ENCODE measurements at places on chromosomes 5 and 9.
A peak's percentile ranks its signal among the peaks of the same experiment; 100 is the strongest.

DNA sequence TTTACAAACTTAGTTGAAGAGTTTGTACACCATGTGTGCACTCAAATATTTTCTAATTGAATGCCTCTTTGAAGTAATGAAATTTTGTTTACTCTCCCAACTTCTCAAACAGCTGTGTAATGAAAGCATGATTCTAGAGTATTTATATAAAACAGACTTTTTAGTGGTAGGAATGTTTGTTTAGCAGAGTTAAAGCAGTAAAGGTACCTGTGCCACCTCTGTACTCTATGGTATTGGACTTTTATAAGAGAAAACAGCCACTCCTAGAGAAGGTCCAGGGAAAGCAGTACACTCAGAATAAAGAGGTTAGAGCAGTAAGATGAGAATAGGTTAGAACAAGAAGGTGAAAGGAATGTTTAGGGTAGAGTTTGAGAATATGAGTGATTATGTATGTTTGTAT lies 163.1 kb downstream of the CHSY3 start:
- no peak for DNase-seq

GRCh38 chr9:134173127-134174072 lies 9.0 kb upstream of the RNU6ATAC start:
- no peak for DNase-seq

GRCh38 chr5:174798551-174798951 lies 74.2 kb downstream of the MSX2 start:
- no peak for DNase-seq

DNA sequence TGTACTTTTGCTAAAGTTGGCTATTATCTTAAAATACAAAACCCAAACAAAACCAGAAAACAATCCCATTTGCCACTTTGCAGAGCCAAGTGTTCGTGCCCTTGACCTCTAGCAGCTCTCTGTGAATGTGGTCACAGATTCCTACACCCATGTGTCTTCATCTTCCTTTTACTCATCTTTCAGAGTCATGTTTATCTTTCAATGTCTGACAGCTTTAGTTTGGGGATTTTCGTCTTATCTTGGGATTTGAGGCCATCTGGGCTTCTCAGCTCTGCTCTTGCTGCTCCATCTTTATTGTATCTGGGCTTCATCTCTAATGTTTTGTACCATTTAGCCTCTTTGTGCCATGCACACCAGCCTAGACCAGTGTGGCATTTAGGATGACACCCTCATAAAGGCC lies 81.0 kb downstream of the DAPK1 start:
- no peak for DNase-seq

DNA sequence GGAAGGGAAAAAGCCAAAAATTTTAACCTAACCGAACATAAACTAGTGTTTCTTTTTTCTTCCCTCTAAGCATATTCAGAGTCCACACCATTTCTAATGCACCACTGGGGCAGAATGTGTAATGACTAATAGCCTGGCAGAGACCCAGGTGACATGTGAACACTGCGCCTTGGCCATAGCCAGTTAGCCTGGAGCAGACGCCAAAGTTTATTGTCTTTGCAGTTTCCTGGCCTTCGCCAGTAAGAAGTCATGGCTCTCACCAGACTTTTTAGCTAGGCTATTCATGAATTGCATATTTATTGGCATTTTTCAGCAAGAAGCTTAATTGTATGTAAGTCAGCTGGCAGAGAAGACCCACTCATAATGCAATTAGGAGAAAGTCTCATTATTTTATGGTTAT lies 182.8 kb upstream of the SLC27A6 start:
- DNase-seq = peak; percentile 83

DNA sequence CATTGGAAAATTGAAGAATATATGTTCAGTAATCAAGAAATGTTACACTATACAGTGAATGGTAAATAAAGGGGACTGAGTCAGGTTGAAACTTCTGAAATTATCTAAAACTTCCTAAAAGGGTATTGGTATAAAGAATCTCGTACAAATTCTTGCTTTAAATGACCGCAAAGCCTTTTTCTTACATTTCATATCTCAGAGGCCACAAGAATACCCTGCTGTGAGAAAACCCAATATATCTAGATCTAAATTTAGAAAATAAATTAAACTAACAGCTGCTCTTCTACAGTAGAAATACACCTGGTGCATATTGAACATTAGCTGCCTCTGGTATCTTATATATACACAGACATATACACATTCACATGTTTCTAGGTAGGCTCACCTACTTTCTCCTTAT lies 221.7 kb downstream of the PCSK5 start:
- DNase-seq = no peak

DNA sequence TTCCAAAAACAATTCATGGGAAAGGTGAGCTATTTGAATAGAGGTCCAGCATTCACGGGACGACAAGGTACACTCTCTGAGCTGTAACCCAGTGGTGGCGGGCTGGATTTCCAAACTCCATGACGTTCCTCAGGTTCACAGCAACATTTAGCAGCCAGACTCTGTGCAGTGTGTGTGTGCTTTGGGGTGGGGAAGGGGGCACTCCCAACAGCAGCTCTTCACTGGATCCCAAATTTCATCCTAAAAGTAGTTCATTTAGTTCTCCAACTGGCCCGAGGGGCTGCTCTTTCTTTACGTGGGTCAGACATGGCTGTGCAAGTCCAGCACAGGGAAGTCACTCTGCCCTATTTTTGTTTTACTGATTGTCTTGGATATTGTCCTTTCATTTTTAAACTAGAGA lies 98.0 kb upstream of the IRX2 start:
- DNase-seq = no peak

DNA sequence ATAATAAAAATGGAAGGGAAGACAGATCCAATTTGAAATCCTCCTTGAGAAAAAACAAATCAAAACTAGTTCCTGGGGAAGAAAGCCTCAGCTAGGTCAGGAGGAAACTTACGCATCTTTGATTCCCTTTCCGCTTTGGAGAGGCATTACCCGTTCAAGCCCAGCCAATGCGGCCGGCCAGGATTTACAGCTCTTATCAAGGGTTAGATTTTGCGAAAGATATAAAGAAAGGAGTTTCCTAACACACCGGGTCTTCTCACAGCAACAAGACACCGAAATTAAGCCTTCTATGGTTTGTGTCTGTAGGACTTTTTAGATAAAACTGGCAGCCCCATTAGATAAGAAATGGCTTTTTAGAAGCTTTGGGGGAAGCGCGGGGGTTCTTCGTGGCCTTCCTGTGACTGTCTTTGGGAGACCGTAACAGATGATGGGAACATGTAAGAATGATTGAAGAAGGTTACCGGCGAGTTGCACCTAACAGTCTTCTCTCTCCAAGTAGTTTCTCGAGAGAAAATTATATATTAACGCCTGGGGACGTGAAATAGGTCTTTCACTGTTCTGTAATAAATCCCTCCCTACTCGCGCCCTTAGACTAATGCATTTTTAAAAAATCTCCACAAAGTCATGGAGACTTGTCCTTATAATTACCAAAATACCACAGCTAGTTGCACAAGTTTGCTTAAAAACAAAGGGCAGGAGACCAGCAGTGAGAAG lies 1.3 kb upstream of the ISL1 start:
- no peak for DNase-seq

- no peak for DNase-seq
These were observed 77.6 kb upstream of the NR4A3 start for GRCh38 chr9:99744132-99744531.
